ENCODE measurements at places on chromosomes 6 and 20. TPM values are rescaled to one million over a fixed set of nuclear protein-coding genes. Genes with fewer than 3 reads are reported as not detected.

DNA sequence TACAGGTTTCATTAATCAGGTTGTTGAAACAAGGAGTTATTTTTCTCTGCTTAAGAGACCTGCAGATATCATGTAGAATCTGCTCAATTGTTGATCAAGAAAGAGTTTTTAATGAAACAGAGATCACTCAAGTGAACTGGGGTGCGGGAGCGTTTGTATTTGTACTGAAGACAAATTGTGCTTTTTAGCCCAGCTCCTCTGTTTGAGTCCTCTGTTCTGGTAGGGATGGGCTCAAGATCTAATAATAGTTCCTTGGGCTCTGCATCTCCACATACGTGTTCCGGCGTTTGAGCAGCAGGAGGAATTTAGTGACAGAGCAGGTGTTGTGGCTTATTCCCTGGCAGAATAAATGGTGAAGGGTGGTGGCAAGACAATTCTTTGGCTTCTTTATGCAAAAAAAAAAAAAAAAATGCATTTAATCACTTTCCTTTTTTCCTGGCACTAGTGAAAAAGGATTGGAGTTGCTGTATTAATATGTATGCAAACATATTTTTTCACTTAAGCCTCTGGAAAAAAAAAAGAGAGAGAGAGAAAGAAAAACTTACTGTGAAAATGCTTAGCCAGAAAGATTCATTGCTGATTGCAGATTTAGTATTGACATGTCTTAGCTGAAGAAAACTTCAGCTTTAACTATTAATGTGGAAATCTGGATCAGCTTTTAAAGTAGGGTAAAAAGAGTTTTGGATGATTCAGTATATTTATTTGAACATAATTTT, 4.0 kb downstream of the CITED2 start:
- DNase-seq, result peak; percentile 29

GRCh38 chr6:149513915-149514314, 29.1 kb upstream of the ZC3H12D start:
- DNase-seq, result no peak

DNA sequence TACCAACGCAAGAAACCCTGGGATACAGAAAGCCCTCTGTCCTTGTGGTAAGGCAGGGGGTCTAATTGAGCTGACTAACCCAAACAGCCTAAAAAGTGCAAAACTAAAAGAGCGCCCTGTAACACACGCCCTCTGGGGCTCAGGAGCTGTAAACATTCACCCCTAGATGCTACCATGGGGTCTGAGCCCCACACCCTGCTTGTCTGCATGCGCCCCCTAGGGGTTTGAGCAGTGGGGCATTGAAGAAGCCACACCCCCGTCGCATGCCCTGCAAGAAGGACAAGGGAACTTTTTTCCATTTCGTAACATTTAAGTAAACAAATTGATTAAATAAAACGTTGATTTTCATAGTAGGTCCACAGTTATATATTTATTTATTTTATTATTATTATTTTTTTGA, 616.9 kb upstream of the MAN1A1 start:
- no peak for DNase-seq

The PSMG4 gene
- total RNA-seq, result 14.7 TPM

The BHLHE23 gene
- not detected for total RNA-seq

DNA sequence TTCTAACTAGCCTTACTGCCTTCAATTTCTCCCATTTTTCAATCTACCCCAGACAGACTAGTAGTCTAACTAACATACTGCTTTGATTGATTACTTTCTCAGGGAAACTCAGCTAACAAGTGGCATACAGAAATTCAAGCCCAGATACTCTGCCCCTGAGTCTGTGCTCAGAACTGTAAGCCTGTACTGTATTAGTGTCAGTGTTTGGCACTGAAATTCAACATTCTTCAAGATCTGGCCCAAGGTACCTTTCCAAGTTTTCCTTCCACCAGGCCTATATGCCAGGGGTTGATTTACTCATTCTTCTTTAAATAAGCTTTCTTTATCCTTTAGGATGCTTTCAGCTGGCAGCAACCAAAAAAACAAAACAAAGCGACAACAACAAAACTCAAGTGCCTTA, 433.2 kb upstream of the MARCKS start:
- DNase-seq, result no peak

DNA sequence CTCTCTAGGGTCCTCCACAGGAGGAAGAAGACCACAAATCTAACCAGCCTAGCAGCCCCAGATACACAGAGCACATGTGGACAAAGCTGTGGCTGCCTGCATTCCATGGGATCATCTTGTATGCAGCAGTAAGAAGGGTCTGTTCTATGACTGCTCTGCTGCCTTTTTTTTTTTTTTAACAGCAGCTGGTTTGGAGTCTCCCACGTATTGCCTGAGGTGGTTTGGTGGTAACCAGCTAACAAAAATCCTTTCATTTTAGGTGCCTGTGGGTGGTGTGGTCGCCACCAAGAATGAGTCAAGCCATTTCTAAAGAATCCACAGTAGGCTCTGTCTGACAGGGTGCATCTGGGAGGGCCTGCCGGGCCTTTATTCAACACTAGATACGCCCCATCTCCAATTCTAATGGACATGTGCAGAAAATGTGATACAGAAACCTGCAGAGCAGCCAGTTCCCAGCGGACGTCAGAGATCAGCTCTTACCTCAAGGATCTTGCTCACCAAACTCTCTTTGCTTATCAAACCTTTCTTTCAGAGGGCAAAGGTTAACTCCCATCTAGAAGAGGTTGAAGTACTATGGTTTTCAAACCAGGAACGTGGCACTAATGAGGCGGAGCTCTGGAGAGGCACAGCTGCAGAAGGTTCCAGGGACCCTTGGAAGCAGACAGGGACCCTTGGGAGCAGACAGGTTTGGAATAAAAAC, 32.0 kb downstream of the GNAS-AS1 start:
- no peak for DNase-seq

GRCh38 chr6:52975580-52975979, 19.5 kb downstream of the GSTA4 start:
- DNase-seq, result no peak

The MEI4 gene
- total RNA-seq, result not detected

The ATRN gene
- total RNA-seq, result 31.5 TPM

The FAM8A1 gene
- 47.6 TPM for total RNA-seq

DNA sequence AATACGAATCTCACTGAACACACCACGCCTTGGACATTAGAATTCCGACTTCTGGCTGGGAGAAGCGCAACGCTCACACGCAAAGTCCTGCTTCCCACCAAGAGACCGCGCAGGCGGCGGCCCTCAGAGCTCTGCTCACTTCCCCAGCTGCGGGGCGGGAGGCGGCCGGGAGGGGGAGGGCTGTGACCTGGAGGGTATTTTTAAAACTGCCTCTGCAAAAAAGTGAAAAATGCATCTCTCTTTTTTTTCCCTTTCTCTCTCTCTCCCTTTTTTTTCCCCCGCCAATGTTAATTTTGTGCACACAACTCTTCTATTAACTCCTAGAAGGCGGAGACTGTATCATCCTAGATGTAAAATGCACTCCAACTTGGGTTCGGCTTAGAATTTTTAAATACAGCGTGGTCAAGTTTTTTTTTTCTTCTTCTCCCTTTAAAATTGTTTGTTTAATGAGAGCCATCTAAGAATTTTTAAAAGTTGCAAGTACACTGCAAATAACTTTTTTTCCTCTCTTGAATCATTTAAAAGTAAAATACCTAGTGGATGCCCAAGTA, 66.4 kb downstream of the STX11 start:
- no peak for DNase-seq

DNA sequence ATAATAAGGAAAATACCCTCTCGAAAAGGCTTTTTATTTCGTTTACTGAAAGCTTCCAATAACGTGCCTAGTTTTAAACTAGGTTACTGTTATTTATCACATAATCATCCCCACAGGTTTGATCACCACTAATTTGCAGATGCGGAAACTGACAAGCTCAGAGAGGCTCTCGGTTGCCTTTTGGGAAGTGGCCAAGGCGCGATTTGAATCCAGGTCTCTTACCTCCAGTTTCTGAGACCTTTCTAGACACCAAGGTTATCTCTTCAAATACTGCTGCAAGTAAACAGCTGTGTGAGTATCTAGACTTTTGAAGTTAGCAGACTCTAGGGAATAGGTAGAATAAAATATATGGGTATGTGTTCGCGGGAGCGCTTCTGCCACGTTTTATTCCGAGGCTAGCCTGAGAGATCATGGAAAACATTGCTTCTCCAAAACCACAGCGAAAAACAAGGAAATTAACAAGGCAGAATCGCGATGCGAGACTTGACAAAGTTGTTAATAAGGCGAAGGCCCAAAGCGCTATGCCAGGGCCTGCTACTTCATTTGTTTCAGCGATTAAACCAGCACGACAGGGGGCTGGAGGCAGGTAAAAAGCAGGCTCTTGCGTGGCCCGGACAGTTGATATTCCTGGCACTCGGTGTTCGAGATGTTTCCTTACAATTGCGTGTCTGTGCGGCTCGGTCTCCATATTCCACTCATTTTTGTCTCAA, 1.8 kb upstream of the JARID2 start:
- no peak for DNase-seq

GRCh38 chr6:55100686-55101085, 73.6 kb upstream of the HCRTR2 start:
- no peak for DNase-seq

DNA sequence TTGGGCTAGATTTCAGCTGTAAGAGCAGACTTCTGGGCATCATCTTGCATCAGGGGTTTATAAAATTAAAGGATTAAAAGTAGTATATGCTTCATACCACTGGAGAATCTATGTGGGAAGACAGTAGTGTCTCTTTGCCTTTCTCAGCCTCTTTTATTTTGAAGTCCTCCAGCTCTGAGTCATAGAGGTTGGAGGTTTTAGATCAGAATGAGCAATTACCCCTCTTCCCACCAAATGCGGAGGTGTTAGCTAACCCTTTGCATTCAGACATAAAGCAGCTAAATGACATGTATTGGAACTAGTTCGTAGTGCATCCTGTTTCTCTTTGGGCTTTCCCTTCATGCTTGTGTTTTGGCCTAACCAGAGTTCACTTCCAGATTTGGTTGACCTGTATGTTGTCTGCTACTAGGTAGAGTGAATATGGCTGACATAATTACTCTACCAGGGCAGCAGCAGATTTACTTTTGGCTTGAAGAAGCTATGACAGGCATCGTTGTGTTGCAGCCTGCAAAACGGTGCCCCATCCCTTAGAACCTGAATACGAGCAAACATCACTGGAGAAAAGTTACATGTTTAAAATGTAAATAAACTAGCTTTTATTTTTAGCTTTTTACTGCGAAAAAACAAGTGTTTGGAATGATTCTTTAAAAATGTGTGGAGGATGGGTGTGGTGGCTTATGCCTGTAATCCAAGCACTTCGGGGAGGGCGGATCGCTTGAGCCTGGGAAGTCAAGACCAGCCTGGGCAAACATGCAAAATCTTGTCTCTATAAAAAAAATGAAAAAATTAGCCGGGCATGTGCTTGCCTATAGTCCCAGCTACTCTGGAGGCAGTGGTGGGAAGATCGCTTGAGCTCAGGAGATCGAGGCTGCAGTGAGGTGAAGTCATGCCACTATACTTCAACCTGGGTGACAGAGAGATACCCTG, 82.2 kb downstream of the MYO6 start:
- no peak for DNase-seq

DNA sequence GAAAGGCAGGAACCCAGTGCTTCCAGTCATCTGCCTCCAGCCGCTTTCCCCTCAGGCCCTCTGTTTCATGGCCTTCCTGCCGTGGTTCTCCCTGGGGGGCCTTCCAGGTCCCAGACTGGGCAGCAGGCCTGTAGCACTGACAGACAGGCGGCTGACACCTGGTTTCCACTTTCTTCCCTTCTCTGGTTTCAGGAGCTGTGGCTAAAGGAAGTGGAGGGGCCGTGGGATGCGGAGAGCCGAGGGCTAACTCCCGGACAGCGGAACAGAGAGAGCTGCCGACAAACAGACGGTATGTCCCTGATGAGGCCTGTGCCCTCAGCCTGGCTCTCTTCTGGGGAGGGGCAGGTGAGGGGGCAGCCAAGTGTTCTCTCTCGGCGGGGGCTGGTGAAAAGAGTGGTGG, 12.5 kb downstream of the LRRC73 start:
- DNase-seq, result no peak

- DNase-seq, result no peak
These were observed 80.2 kb upstream of the PRDM1 start for GRCh38 chr6:106005954-106006353.

- DNase-seq, result no peak
These were observed 223.7 kb downstream of the NKAIN2 start for GRCh38 chr6:124027392-124027791.

The PPIL4 gene
- total RNA-seq, result 41.0 TPM

GRCh38 chr20:7240490-7240889, 473.0 kb downstream of the BMP2 start:
- DNase-seq, result no peak

- DNase-seq, result no peak
These were observed 445.2 kb upstream of the ID4 start for GRCh38 chr6:19391926-19392325.

DNA sequence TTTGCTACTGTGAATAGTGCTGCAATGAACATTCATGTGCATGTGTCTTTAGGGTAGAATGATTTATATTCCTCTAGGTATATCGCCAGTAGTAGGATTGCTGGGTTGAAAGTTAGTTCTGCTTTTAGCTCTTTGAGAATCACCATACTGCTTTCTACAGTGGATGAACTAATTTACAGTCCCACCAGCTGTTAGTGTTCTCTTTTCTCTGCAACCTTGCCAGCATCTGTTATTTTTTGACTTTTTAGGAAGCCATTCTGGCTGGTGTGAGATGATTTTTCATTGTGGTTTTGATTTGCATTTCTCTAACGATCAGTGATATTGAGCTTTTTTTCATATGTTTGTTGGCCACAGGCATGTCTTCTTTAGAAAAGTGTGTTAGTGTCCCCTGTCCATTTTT, 40.0 kb downstream of the PLG start:
- no peak for DNase-seq

The CCN6 gene
- total RNA-seq, result not detected

DNA sequence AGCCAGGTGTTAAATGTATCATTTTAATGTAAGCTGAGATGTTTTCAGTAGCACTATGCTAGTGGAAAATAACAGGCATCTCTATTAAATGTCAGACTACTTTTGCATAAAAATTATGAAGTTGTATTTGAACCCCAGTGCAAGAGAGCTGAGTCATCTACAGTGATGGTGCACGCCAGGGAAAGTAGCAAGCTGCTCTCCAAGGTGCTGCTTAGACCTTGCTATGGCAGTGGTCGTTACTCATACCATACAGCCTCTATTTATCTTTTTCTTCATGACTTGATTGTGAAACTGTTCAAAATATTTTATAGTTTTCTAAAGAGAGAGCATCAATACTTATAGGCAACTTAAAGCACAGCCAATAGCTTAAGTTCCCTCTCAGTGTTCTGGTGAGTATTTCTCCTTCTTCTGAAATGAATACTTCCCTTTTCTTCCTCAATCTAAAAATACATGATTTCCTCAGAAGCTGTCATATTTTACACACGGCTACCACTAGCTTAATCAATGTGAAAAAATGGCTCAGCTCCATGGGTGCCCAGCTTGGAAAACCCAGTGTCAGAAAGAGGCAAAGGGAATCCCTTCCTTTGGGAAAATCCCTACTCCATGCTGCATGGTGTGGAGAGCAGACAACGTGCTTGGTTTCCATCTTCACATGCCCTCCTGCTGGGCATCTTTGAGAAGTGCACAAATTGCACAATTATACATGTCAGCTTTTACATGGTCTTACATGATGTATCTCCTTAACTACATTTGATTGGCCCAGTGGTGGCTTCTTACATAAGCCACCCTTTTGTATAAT, 105.6 kb downstream of the ELOVL4 start:
- no peak for DNase-seq
